ENCODE measurements at places on chromosomes 3 and 15. TPM values are rescaled to one million over a fixed set of nuclear protein-coding genes. Genes with fewer than 3 reads are reported as not detected.

DNA sequence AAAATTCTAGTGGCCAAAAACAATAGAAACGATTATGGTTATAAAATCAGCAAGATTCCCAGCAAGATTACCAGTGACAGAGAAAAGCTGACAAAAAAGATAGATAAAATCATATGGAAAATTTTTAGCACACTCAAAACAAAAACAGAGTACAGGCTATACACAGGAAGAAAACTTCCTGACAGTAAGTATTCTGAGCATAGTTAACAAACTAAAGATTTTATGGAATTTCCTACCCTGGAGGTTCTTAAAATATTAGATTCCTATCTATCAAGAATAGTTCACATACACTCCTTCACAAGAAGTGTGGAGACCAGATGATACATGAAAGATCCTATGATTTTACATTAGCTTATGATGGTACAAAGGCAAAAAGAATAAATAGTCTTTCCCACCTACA, 50.8 kb downstream of the ZNF148 start:
- DNase-seq: no peak

DNA sequence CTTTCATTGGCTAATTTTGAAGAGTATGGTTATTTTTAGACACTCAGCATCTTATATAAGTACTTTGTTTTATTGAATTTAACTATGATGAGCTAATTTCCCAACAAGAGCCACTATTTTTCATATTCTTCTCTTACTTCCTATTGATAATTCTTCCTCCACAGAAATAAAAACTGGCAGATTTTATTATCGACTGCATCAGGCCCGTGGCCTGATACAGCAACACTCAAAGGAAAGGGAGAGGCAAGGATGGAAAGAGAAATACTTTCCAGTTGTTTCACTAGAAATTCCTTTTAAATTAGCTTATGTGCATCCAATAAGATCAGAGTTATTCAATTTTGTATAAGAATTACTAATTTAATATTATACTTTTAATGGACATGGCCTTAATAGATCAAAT, 886.3 kb downstream of the ROBO1 start:
- DNase-seq: no peak

GRCh38 chr3:53511246-53511645, 16.8 kb downstream of the CACNA1D start:
- DNase-seq: no peak

- DNase-seq: no peak
These were observed 75.7 kb upstream of the DPPA4 start for GRCh38 chr3:109413049-109413448.

DNA sequence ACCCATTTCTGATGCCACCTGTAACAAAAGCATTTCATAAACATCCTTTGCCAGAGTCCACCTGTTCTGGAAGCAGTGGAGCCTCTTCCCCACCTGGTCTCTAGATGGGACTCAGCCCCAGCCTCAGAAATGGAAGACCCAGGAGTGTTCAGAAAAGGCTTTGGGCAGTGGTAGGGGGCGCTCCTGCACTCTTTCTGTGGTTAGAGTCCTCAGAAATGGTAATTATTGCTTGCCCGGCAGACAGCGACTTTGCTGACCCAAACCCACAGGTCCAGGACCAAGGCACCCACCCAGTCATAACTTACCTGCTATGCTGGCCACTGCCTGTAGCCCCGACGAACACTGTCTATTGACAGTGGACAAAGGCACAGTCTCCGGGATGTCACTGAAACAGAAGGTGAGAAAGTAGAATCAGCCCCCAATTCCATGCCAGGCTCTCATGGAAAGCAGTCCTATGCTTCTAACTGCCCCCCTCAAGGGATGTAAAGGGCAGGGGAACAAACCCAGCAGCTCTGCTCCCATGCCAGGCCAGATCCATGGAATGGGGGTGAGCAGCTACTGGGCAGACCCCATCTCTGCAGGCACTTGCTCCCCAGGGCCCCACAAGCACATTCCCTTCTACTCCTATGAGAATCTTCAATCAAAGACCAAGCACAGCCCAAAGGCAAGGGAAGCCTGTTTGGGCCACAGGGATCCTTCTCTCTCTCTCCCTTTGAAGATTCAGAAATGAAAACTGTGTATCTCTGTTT, 5.1 kb downstream of the ACAA1 start:
- DNase-seq: no peak

DNA sequence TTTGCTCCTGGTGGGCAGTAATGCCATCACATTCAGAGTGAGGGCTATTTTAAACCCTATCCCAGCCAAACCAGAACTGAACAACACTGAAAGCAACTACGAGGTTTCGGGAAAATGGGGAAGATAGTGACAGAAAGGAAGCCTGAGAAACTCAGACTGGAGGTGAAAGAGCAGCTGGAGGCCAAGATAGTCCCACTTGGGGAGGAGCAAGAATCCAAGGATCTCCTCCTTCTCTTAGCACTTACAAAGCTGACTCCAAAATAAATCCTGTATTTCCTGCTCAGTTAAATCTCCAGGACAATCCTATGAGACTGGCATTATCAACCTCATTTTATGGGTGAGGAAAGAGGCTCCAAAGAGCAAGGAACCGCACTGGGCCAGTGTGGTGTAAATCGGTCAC, 14.1 kb upstream of the SETMAR start:
- DNase-seq: no peak

DNA sequence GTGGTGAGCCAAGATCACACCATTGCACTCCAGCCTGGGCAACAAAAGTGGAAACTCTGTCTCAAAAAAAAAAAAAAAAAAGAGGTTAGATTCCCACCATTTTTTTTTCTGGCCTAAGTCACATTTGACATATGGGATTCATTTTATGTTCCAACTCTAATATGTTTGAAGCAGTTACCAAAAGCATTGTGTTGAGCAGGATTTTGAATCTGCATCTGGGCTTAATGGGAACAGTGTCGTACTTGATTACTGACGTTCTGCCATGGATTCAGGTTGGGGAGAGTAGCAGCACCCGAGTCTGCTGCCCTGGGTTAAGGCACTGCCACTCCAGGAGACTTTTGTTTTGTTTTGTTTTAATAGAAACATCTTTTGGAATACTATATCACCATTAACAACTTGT, 348.7 kb upstream of the TBL1XR1 start:
- DNase-seq: no peak

DNA sequence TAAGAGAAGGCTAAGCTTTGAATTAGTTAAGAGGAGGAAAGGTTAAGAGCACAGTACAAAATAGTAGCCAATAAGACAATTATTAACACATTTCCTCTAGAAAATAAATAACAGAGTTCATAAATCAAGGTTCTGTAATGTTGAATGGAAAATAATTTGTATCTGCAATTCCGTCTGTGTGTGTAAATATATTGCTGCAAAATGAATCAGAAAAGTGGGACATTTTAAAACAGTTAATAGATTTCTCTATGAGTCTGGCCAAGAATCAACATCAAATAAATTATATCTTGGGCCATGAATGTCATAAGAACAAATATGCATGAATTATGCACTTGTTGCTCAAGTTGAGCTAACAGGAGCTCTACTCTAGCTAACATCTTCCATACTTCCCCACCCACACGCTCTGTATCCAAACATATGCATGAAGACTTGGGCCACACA, 14.2 kb upstream of the SUCNR1 start:
- no peak for DNase-seq

DNA sequence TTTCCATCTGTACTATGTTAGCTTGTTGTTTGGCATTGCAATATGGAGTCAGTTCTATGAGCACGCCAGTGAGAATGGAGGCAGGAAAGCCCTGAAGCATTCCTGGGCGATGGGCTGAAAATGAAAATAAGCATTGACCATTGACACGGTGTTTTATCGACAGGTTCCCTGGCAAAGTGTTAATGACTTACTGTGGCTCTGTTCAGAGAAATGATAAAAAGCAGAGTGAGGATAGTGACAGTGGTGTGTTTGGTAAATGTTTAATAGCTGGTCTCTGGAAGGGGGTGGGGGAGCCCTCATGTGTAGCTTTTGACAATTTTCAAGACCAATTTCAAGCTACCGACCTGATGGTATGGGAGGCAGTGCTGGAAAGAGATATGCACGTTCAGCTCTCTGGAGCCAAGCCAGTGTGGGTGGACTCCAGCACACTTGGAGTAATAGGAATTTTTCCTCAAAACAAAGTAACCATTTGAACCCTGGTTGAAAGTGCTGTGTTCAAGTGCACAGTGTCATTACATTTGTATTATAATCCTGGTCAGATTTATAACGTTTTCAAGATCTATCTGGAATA, 341.7 kb upstream of the ROBO2 start:
- no peak for DNase-seq

DNA sequence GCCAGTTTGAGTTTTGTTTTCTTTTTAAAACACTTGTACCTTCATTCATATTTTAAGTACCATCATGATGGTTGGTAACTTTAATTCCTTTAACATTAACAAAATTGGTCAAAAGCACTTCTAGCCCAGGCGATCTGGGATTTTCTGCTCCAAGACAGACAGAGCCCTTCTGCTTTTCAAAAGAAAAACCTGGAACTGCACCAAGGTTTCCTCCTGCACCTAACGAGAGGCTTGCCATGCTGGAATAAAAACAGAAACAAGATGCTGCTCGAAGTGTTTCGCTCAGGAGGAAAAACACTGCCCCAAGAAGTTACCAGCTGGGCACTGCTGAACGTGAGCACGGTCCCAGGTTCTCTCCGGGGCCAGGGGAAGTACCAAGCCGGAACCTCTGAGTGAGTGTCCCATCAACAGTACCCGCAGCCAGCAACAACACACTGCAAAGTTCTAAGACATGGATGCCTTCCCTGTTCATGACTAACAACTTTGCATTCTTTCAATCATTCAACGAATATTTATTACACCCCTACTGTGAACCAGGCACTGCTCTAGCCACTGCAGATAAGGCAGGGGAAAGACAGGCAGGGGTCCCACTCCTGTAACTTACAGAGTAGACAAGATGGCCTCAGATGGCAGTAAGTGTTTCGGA, 98.8 kb downstream of the XXYLT1 start:
- no peak for DNase-seq

DNA sequence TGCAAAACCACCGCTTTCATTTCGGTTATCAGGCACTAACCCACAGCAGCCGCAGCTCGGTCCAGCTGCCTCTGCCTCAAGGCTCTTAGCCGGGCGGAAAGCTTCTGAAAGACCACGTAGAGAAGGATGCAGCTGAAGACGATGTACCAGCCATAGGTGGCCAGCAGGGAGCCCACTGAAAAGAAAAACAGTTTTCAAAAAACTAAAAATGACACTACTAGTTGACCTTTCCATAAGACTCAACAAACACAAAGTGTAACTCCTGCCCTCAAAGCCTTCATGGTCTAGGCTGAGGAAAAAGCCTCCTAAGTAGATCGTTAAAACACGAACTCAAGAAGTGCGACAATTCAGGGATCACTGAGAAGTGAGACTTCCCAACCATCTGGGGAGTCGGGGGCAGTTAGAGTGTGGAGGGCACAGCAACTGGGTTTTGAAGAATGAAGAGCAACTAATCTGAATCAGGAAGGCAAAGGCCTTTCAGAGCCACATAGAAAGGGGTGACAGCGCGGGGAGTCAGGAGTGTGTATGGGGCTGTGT, 716 bp downstream of the SELENOS start:
- no peak for DNase-seq

GRCh38 chr3:47565734-47566550, 12.7 kb downstream of the CSPG5 start:
- DNase-seq: no peak

GRCh38 chr15:101651554-101652097, 555 bp downstream of the TM2D3 start:
- DNase-seq: peak; percentile 69

- no peak for DNase-seq
These were observed 5.6 kb upstream of the FES start for GRCh38 chr15:90878660-90879059.

DNA sequence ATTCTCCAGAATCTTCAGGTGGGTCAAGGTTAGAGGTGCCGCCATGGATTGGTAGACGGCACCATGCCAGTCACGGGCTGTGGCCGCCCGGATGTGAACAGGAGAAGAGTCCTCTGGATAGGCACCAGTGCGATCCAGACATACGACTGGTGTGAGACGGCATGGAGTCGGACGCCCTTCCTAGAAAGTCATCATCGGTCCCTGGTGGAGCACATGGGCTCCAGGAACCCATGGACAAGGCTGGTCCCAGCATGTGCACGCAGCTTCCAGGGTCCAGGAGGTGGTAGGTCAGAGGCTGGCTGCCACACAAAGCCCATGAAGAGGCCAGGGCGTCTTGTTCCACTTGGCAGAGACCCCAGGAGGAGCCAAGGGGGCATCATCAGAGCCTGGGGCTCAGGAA, 276.1 kb upstream of the LRRC3B start:
- DNase-seq: no peak

DNA sequence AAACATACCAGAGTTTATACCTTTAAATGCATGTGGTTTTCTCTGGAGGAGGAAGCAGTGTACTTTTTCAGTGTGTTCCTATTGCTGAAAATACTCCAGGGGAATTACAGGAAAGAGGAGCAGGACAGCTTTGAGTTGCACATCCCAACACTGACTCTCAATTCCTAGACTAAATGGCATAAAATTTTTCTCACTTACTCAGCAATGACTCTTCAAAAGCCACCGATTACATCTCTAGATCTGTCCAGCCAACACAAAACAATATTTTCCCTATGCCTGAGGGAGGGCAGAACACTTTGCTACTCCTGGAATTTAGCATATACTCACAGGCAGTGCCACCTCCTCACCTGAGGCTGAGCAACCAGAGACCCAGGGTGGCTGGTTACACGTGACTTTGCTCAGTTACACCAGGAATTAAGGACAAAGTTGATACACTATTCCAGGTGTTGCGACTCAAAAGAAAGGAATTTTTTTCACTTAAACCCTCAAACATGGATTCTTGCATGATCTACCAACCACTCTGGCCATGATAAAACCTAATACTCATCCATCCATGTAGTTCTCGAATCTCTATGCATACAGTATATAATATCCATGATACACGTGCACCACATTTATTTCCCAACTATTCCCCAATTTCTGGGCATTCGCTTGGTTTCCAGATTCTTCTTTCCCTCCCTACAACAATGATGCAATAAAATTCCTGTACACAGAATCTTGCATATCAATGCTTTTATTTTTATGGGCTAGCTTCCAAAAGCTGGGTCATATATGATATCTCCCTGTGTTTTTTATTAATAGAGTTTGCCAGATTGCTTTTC, 194.6 kb downstream of the THRB start:
- DNase-seq: no peak

GRCh38 chr3:192897005-192897404, 20.7 kb downstream of the MB21D2 start:
- no peak for DNase-seq

GRCh38 chr15:60762638-60763037, 283.7 kb upstream of the ICE2 start:
- DNase-seq: no peak

DNA sequence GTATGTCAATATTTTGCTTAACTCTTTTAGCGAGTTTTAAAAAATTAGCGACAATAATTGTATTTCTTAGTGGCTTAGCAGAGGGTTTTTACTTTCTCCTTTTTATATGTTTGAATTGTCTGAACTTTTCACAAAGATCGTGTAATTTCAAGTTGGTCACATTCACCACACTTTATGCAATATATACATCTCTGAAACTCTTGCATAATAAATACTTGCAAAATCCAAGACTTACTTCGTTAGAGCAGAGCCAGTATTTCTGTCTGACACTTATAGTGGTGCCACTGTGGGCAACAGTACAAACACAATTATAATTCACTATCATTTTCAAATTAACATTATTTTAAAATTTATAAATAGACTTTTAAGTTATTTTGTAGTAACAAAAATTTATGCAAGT, 62.0 kb downstream of the SUCNR1 start:
- no peak for DNase-seq

- no peak for DNase-seq
These were observed 24.0 kb downstream of the KNL1 start for GRCh38 chr15:40618023-40618422.

IL12A gene
- total RNA-seq: 0.53 TPM

CPN2 gene
- total RNA-seq: not detected

WDR72 gene
- total RNA-seq: not detected

ZNF609 gene
- total RNA-seq: 48.2 TPM

PLCH1 gene
- total RNA-seq: 4.5 TPM

RBMS3 gene
- total RNA-seq: 161 TPM

Data from sciatic nerve (tissue), 2 donors.